ENCODE measurements at places on chromosomes 5 and 9.

DNA sequence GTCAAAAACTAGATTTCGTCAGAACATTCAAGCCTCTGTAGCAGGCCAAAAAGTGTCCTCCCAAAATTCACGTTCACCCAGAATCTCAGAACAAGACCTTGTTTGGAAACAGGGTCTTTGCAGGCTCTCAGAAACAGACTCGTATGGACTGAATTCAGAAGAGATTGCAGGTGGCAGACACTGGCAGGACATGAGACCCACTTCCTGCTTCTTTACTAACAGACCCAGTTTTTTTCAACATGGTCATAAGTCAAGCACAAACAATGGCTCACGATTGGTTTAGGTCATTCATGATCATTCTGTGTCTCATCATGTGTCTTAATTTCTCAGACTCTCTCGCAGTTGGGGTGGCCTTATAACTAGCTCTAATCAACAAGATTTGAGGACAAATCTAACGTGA lies 5.4 kb upstream of the TENT4A start:
- DNase-seq: no peak

DNA sequence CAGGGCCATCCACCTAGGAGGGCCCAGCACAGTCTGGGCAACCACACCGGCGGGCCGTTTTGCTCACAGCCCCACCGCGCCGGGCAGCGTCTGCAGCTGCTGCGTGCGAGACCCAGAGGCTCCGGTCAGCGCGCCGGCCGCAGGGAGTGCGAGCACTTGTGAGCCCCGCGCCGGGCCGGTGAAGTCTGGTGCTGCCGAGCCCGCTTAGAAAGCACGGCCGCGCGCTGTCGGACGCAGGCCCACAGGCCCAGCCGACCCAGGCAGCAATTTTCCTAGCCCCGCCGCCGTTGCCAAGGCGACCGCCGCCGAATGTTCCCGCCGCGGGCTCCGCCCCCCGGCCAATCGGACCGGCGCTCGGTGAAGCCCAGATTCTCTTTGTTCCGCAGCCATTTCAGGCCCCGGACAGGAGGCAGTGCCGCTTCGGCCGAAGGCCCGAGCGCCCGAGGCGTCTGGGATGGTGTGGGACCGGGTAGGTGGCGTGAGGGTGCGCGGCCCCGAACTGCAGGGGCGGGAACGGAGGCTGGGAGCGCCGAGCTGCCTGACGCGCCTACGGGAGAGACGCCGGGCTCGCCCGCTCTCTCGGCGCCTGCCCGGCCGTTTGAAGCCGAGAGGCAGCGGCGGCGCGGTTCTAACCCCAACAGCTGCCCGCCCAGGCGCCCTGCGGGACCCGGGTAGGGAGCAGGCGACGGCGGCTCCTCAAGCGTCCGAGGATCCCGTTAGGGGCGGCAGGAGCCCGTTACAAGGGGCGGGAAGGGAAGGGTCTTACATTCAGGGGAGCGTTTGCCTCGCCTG lies at the start of gene TNPO1:
Gene TNPO1, plus strand, starts transcription at position 378 of the 792 bp plus-strand sequence. Its CDS starts 77 bp downstream, at position 455.
- peak; percentile 91 for DNase-seq

DNA sequence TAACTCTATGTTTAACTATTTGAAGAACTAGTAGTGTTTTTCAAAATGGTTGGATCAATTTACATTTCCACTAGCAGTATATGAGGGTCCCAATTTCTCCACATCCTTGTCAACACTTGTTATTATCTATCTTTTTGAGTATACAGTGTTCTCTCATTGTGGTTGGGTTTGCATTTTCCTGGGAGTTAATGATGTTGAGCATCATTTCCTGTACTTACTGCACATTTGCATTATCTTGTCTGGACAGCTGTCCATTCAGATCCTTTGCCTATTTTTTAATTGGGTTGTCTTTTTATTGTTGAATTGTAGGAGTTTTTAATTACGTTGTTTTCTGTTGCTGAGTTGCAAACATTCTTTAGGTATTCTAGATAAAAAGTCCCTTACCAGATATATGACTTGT lies 103.4 kb upstream of the LRRTM2 start:
- no peak for DNase-seq

GRCh38 chr5:67263656-67264408 lies 67.2 kb upstream of the CD180 start:
- DNase-seq: no peak

DNA sequence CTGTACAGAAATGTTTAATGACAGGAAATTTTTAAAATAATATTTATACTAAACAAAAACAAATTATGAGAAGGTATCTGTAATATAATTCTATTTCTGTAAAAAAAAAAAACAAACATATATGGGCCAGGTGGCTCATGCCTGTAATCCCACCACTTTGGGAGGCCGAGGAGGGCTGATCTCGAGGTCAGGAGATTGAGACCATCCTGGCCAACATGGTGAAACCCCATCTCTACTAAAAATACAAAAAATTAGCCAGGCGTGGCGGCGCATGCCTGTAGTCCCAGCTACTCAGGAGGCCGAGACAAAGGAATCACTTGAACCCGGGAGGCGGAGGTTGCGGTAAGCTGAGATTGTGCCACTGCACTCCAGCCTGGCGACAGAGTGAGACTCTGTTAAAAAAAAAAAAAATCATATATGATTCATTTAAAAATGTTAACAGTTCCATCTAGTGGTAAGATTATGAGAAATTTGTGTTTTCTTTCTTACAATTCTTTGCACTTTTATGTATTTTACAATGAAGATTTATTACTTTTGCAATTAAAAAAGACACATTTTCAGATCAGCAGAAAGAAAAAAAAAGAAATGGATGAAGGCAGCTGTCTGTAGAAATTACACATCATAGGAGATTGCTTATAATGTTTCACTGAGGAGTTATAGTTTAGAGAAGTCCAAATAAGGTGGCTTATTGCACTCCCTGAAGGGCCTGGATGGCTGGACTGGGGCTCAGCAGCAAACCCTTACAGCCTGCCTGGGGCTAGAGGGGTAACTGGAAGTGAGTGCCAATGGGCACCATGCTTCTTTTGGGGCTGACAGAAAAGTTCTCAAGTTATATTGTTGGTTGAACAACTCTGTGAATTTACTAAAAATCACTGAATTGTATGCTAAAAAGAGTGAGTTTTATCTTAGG lies 20.3 kb downstream of the C9orf153 start:
- no peak for DNase-seq

DNA sequence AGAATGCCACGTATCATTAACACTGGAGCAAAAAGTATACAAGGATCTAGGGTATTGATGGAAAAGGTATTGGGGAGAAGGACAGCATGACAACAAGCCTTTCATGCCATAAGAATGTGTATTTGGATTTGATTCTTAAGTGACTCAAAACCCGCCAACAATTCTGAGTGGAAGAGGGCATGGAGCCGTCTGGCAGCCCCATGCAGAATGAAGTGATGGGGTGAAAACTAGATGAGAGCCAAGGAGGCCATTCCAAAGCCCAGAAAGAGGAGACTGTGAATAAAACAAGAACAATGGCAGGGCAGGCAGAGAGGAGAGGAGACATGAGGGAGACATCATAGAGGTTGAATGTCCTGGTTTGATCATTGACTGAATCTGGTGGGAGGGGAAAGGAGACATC lies 272.3 kb upstream of the WWC1 start:
- no peak for DNase-seq

GRCh38 chr9:114035845-114036801 lies 42.0 kb downstream of the AMBP start:
- DNase-seq: no peak

- no peak for DNase-seq
These were observed 8.6 kb downstream of the SLC36A2 start for GRCh38 chr5:151338734-151339133.

GRCh38 chr5:81303563-81303962 lies 2.2 kb downstream of the ZCCHC9 start:
- DNase-seq: peak; percentile 18

DNA sequence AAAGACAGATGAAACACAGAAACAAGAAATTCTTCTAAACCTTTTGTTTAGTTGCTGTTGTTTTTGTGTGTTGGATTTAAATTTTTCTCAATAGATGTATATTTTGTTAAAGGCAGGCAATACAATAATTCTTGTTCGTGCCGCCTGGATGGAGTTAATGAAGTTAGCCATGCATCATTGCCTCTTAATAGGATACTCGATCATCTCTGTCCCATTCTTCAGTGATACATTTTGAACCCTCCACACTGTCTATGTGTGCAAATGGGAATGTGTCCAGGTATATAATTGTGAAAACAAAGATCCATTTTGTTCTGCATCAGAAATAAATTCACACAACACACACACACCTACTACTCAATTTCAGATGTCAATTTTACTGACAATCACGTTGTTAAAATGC lies 186.6 kb upstream of the ADAMTS16 start:
- no peak for DNase-seq

- no peak for DNase-seq
These were observed 270.4 kb downstream of the EFNA5 start for GRCh38 chr5:107400328-107400727.

DNA sequence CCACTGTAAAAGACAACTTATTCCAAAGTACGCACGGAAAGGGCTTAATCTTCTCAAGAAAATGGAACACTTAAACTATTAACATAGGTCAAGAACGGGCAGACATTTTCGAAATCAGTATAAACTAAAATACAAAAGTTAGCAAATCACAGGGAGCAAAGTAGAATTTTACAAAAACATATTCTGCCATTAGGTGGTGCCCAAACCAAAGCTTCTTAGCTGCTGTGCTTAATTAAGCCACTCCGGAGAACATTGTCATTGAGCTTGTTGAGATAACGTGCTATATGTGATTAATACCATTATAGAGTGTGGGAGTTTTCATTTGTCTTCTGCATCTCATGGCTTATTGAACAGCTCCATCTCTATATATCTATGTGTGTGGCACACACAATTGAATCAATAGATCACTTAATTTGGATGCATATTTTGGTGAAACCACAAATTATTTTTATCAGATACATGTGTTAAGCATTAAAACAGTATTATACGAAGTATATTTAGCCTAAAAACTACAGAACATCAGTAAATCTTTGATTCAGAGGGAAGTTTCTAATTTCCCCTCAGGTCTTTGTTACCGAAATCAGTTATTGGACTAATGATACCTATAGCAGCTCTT lies 23.4 kb downstream of the UBLCP1 start:
- DNase-seq: peak; percentile 42

DNA sequence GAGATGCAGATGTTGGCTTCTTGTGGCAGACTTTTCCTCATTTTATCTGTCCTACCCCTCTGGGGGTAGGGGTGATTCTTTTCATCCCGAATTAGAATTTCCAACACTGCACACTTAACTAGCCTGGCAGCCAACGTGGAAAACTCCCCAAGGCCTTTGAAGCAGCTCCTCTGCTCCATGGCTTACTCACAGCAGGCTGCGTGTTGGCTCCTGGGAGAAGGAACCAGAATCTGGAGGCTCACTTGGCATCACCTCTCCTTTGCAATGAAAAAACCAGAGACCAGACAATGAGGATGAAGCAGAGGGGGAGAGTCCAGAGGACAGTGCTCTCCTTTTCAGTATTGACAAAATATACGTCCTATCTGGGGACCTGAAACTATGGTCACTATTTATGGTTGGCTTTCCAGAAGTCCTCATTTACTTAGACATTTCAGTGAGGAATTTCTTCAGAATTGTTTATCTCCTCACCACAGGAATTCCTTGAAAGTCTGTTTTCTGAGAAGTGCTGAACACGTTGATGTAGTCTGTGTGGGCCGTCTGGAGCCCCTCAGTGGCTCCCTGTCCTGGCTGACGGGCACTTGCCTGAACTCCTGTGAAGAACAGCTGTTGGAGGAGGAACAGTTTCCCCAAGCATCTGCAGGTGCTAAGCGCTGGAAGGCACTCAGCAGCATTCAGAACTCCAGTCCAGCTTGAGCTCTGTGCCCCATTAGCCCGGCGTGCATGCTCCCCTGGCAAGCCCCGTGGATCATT lies 231.3 kb downstream of the RFK start:
- DNase-seq: peak; percentile 49

DNA sequence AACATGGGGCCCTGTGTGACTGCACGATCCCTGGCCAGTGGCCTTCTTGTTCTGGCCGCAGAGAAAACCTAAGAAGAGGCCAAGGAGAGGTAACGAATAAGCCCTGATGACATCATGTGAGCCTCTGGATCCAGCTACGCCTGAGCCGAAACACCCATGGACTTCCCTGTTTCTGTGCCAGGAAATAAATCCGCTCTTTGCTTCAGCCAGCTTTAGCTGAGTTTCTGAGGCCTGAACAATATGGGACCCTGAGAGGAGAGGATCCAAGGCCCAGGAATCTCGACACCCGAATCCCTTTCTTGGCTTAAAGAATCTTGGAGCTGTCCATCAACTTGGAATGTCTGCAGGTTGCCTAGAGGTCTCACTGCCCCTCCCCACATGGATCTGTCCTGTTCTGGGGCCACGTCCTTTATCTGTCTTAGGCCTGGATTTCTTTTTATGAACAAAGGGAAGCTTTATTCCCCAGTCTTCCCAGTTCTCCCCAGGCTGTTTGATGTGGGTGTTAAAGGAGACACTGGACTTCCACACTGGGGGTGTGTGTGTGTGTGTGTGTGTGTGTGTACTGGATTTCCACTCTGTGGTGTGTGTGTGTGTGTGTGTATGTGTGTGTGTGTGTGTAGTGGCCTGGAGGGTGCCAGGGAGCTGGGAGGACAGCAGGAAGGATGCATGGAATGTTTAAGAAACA lies 13.7 kb downstream of the IER5L start:
- DNase-seq: peak; percentile 40

- no peak for DNase-seq
These were observed 21.0 kb upstream of the C9orf40 start for GRCh38 chr9:74973714-74974113.

DNA sequence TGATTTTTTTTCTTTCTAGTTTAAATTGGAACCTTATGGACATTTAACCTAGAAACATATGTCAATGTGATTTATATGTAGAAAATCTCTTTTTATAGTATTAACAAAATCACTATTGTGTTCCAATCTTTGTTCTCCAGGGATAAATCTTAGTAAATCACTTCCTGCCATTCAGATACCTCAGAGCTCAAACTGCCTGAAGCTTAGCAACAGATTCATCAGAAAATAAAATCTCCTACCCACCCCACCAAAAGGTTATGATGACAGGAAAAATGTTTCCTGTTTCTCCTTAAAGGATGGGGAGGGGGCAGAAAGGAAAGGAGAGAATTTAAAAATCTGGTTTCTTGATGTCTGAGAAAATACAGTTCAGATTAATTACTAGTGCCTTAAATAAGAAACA lies 105.0 kb upstream of the TUT7 start:
- no peak for DNase-seq

DNA sequence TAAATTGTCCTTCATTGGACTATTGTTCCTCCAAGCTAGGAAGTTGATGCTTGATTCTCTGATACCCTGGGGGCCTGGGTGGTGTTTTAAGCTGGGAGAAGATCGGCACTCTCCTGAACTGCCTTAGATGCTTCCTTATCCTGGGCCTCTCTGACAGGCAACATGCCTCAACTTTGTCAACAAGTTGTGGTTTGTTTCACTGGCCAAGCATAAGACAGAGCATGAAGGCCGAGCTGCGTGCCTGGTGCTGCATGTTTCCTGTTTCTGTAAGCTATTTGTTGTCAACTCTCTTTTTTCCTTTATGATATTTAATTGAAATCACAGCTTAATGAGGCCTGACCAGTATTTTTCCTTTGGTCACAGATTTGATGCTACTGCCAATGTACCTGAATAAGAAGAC lies 187.6 kb upstream of the TNC start:
- DNase-seq: no peak

- peak; percentile 47 for DNase-seq
These were observed 683 bp downstream of the DBN1 start for GRCh38 chr5:177472460-177473442.
